BJ (cell line): ENCODE measurements at places on chromosomes 3 and 15. TPM values are rescaled to one million over a fixed set of nuclear protein-coding genes. Genes with fewer than 3 reads are reported as not detected.

GRCh38 chr15:50355980-50356379, 982 bp upstream of the GABPB1 start:
- DNase-seq, result no peak

DNA sequence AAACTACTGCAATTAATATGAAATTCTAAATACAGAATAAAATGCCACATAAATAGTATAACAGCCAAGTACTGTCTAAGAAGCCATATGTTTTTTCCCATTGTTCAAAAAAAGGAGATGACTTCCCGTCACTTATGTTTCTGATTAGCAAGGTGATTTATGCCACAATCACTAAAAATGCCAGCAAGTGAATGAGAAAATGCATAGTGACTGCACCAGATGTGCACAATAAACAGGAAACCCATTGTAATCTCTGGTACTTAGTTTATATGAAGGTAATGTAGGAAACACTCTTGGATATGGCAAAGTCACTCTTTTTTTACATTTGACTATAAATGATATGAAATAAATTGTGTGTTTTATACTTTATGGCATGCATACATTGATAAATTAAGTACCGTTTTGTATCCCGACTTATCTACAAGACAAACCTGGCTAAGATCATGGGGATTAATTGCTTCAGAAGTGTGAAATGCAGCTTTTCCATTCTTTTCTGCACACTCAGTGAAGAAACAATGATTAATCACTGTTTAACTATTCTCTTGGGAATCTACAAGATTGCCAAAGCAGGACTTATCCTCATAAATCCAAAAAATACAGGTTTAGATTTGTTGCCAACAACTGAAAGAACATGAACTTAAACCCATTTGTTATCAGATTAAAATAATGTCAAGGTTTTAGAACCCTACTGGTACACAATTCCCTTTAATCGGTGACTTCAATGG, 164.5 kb downstream of the TBC1D5 start:
- peak; percentile 5 for DNase-seq

DNA sequence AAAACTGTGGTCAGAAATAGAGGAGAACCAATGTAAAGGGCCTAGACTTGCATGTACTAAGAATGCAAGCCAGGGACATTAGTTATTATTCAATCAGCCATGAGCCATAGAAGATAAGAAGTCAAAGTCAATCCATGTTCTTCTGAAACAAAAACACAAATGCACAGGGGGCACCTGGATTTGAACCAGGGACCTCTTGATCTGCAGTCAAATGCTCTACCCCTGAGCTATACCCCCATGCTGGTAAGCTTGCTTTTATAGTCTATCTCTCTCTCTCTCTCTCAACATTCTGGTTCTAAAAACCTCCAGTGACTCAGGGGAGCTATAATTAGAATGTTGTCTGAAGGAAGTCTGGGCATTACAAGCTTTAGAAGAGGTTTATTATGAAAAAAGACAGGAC, 85.6 kb upstream of the ACP3 start:
- DNase-seq, result peak; percentile 13

DNA sequence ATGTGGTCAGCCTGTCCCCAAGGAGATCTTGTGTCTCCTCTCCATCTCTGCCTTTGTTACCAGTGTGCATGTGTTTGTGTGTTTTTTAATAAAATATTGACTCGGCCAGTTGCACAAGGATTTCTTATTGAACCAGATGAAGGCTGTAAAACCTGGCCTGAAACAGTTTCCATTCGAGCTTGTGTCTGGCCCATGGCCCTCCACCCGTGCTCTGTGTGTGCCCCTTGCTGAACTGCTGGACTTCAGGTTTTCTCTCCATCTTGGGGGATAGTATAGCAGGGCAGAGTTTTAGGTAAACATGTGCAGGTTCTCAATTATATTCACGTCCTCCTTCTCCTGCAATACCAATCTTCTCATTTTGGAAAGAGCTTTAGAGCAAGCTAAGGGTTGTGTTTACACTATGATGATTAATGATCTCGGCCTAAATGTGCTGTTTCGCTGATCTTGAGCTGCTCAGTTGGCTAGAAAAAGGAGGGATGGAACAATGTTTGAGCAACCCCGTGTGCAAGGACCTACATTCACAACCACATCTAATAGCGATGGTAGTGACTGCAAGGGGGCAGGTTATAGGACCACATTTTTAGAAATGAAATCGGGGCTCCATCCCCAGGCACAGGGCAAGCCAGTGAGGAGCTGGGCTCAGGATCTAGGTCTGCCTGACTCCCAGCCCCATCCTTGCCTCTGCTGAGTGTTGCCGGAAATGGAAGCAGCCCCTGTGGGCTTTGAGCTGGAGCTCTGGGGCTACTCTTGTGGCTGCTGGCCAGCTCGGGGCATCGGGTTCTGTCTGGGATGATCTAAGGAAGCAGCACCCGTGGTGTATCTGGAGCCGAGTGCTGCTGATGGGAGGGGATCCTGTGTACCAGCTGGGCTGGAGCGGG, 47.7 kb downstream of the CMTM6 start:
- DNase-seq, result no peak

DNA sequence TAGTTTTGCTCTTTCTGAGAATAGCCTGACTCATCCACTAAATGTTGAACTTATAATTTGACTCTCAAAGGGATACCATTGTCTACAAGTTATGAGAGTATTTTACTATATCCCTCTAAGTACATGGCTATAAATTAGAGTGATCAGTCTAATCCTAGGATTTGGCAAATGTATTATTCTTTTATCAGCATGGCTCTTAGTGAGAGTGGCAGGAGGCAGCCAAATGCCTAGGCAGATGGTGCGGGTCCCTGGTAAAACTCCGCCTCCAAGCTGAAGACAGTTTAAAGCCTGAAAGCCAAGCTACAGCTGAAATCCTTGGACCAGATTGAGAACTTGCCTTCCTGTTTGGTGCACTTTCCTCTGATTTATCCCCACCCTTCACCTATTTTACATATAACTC, 631.8 kb downstream of the SQOR start:
- DNase-seq, result no peak

- DNase-seq, result no peak
These were observed 38.7 kb downstream of the HSPBAP1 start for GRCh38 chr3:122754929-122755328.

DNA sequence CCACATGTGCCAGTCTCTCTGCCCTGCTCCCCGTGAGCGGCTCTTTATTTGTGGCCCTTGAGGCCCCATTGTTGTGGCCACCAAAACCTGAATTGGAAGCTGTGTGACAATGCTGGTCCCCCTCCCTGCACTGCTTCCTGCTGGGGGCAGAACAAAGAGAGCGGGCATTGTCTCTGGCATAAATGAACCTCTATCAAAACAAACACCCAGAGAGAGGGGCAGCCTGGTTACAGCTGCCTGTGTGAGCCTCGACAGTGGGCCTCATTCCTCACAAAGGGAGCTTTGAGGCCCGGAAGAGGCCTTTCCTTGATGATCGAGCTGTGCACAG, 152.9 kb downstream of the IGF1R start:
- no peak for DNase-seq

DNA sequence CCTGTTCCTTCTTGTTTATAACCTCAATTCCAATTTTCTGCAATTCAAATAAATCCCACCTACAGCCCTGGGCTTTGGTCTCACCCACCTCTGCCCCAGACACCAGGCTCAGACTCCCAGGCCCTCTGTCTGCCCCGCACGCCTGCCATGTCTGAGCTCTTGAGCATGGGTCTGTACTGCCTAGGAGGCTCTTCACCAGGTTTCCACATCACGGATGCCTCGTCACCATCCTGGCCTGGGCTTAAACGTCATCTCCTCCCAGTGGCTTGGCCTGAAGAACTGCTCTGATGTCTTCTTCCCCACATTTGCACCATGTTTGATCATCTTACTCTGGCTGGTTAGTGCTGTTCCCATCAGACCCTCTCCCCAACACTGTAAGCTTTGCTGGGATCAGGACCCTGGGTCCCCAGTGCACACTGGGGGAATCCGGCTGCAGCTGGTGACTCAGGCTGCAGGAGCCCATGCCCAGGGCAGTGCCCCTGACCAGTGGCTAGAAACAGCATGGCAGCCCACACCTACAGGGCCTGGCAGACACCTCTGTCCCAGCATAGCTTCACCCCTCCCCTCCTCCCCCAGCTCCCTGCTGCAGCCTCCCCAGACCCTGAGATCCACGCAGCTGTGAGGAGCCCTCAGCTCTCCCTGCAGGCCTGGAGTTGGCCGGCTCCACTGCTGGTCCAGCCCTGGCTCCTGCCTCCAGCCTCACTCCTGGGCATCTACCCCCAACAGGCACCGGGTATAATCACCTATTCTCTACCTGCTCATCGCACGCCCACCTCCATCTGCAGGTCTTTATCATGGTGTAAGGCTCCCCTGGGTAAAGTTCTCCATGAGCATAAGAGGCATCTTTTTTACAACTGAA, 162.8 kb upstream of the NSMCE3 start:
- DNase-seq, result no peak

- no peak for DNase-seq
These were observed 29.0 kb downstream of the CCDC33 start for GRCh38 chr15:74265046-74265639.

DNA sequence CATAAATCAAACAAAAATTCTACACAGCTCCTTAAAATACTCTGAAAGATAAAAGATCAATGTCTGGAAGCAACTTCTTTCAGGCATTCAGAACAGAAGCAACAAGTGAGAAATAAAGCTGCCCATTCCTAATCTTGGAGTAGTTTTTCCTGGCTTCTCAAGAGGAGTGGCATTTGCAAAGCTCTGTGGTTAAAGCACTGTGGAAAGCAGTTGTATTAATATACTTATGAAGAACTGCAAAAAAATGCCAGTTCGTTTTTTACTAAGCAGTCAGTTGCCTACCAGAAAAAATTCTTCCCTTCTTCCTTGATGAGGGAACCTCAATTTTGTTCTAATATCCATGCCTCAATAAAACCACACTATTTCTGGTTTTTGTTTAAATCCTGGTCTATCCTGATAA, 197.8 kb downstream of the TNIK start:
- DNase-seq, result no peak

DNA sequence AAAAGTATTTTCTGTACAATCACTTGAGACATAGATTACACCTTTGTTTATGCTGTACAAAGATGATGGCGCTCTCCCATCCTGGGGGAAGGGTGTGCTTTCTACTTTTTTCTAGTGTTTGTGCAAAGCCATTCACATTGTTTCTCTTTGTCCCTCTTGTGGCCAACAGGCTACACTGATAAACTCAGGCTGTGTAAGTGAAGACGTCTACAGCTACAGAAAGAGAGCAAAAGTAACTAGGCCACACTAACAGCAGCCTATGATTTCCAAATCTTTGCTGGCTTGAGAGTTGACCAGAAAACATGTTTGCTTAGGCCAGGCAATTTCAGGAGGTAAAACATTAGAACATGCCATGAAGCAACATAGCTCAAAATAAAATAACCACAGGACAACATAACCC, 75.1 kb downstream of the FOXB1 start:
- no peak for DNase-seq

GRCh38 chr15:79213650-79214049, 68.9 kb upstream of the ANKRD34C start:
- no peak for DNase-seq

DNA sequence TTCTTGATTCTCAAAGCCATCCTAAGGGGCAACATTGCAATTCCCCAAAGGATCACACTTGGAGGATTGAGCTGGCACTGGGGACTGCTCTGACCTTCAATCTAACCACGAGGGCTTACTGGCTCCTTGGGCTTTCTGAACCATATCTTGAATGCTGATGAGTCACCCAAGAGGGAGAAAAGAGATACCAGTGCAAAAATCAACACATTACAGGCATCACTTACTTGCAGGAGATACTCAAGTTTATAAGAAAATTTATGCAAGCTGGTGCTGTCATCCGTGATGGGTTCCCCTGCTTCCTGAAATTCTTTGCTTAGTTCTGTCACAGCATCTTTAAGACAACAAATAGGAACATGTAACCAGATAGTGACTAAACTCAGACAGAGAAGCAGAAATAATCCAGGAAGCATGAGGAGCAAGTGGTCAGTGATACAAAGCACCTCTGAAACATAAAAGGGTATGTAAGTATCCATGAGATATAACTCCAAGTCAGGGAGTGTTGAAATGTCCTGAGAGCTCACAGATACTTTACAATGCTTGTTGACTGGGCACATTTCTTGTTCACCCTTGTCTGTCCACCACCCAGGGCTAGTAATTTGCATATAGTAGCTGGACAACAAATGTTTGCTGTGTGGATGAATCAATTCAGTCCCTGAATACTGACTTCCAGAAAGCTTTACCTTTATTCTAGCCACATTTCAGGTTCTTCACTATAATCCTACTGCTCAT, 14.1 kb downstream of the FYCO1 start:
- no peak for DNase-seq

- no peak for DNase-seq
These were observed 251.1 kb downstream of the GABRB3 start for GRCh38 chr15:26521691-26522198.

DNA sequence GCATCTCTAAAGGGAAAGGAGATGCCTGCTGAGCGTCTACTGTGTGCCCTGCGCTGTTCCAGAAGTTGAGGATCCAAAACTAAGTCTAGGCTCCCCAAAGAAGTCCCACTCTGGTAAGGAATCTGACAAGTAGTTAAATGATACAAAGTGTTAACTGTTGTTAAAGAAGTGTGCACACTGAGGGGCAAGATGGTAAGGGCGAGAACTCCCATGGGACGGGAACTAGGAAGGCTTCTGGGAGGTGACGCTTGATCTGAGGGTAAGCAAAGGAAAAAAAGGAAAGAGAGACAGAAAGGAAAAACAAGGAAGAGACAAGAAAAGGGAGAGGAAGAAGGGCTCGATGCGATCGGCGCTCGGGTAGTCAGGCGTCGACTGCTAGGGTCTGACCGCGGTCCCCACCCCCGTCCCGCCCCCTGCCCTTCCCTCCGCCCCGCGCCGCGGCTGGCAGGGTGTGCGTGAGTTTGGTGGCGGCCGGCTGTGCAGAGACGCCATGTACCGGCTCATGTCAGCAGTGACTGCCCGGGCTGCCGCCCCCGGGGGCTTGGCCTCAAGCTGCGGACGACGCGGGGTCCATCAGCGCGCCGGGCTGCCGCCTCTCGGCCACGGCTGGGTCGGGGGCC, at the start of gene LACTB:
TSS of gene LACTB (plus strand) at position 480 of the 620 bp plus-strand sequence. CDS start at position 491, 11 bp downstream.
- no peak for DNase-seq

DNA sequence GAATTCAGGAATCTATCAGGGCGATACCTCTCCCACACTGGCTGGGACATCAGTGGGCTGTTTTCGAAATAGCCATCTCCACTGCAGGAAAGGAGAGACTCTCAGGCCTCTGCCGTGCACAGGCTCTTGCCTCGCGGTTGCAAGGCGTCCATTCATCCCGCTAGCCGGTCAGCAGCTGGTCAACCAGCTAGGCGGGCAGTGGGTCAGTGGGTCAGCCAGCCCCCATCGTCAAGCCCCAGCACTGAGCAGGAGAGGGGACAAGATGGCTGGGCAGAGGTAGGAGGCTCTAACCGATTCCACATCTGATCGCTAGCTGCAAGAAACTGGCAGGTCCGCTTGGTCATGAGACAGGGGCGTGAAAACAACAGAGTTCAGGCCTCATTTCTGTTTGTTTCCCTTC, 45.1 kb downstream of the MUC4 start:
- DNase-seq, result no peak

Gene SLC22A13
- polyA plus RNA-seq, result 0.13 and 0.15 TPM in 2 replicates

Gene HES1
- 11.0 and 16.2 TPM in 2 replicates for polyA plus RNA-seq

Gene DPPA2
- not detected in 2 replicates for polyA plus RNA-seq

Gene SELENOK
- polyA plus RNA-seq, result 20.3 and 37.0 TPM in 2 replicates

Gene MOBP
- polyA plus RNA-seq, result not detected in 2 replicates

Gene KLHL40
- not detected in 2 replicates for polyA plus RNA-seq

Gene NOX5
- polyA plus RNA-seq, result 0.50 and 0.86 TPM in 2 replicates

Gene GALK2
- polyA plus RNA-seq, result 19.4 and 22.5 TPM in 2 replicates
